Forelimb muscle (tissue), 1 donor: ENCODE measurements at places on chromosomes 11 and 22.

DNA sequence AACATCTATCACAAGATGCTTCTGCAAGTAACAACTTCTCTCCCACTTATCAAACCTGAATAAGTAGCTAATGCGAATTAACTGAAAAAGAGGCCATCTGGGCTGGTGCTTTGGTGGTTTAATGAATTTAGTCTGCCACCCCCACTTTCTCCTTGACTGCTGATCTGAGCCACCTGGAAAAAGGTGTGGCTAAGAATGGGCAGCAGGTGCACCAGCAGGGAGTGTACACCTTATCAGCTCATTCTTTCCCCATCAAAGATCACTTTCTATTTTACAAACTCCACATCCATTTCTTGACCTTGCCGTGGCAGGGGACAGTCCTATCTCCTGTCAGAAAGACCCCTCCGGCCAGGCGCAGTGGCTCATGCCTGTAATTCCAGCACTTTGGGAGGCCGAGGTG, 6.5 kb downstream of the RFPL3 start:
- no peak for DNase-seq

DNA sequence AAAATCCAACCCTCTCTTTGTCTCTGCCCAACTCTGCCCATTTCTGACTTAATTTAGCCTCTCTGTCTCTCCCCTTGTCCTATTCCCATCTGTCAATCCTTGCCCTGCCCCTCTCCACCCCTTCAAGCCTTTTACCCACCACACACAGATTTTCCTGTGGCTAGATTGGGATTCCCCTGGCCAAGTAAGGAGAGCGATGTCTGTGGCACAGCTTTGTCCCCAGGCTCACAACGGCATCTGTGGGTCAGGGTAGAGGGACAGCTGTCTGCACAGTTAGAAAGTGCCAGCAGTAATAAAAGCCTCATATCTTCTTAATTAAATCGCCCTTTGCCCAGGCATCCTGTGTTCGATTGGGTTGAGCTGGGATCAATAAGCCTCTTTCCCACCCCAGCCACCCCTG, 1.3 kb upstream of the KCNC1 start:
- no peak for DNase-seq

- no peak for DNase-seq
Measured at GRCh38 chr11:111360150-111361043, 18.7 kb downstream of the POU2AF1 start.

DNA sequence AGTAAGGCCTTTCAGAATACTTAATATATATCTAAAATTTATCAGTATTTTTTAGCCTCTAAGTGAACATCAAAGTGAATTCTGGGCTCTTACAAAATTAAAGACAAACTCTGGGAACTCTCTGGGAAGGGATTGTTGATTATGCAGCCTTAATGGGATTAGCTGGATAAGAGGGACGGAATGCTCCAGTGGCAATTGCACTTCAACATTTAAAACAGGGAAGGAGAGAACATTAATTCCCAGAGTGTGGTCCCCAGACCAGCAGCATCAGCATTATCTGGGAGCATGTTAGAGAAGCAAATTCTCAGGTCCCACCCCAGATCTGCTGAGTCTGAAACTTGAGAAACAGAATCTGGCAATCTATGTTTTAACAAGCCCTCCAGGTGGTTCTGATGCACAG, 46.5 kb downstream of the POLD3 start:
- no peak for DNase-seq

DNA sequence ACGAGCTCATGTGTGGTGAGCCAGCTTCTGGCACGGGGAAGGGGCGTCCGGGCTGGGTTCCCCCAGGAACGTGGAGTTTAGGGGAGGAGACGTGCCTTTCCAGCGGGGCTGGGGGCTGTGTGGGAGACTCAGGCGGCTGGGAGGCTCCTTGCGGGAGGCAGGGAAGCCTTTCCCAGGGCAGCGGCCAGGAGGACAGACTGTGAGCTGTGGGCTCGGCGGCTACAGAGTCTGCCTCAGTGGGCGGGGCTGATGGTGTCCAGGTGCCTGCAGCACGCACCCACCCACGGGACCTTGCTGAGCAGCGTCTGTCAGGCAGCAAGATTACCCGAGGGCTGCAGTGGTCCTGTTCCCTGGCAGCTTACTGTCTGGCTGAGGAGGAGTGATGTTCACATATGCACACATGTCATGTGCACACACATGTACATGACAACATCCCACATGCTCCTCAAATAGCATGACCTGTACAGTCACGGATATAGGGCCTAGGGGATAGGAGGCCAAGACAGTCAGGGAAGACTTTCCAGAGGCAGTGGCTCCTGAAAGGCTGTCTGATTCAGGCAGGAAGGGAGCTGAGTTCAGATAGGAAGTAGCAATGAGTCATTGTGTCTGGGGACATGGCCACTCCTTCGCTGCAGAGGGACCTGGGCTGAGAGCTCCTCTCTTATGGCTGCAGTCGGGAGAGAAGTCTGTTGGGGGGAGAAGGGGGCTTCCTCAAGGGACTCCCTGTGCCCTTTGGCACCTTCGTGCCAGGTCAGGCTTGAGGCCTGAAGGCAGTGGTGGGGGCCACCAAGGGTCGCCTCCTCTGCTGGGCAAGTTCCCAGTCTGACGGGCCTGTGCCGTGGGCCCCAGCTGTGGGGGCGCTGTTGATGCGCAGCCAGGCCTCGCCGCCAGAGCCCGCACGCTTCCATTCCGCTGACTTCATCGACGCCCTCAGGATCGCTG, 23.3 kb upstream of the PPP6R3 start:
- DNase-seq, result peak; percentile 47

DNA sequence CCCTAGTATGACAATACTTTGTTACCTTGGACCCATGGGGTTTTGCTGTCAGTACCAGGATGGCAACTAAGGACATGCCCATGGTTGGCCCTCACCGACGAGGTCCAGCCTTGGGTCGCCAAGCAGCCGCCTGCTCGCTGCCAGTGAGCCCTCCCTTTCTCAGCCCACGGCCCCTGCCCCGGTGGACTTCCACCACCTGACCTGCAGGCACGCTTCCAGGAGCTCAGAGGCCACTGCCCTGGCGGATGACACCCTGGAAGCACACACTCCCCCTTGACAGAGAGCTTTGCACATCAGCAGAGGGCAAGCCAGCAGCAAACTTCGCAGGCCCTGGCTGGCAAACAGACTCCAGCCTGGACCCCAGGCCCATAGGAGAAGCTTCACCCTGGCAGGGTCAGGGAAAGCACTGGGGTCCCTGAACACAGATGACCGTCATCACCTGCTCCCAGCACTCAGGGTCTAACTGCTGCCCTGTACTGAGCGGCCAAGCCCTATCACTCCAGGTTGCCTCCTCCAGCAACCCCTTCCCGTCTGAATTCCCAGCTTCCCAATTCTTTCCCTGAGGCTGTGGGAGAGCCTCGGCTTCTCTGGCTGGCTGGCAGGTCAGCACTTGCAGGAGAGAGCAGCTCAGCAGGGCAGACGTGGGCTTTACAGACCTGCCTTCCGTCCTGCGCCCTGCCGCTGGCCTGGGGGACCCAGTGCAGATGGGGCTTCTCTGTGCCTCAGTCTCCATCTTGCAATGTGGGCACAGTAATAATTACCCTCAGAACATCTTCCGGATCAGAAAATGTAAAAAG, 2.7 kb upstream of the PPARA start:
- no peak for DNase-seq

GRCh38 chr22:24514241-24515026, 19.3 kb downstream of the UPB1 start:
- no peak for DNase-seq

GRCh38 chr11:61855939-61856680, 28.0 kb downstream of the FADS2 start:
- DNase-seq, result no peak

- no peak for DNase-seq
Measured at GRCh38 chr22:46723882-46724281, 14.2 kb downstream of the CERK start.

GRCh38 chr11:65425105-65425970, 2.7 kb downstream of the NEAT1 start:
- no peak for DNase-seq

DNA sequence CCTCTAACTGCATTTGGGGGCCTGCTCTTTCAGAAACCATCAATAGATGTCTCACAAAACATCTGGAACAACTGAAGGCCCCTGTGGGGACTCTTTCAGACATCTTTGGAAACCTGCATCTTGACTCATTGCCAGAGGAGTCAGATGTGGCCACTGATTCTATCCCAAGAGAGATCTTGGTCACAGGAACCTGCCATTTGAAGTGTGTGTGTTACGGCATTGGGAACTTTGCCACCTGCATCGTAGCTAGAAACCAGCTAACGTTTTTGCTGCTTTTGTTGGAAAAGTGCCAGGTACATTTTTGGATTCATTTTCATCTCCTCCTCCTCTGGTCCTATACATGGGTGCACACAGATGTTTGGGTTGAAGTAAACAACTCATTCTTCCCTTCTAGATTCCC, 4.3 kb downstream of the SRRD start:
- DNase-seq, result no peak

GRCh38 chr22:46373921-46374662, 38.6 kb downstream of the TRMU start:
- no peak for DNase-seq

- no peak for DNase-seq
Measured at GRCh38 chr11:129992161-129992944, 10.3 kb downstream of the PRDM10 start.

GRCh38 chr22:37916311-37916710, 10.2 kb downstream of the MICALL1 start:
- DNase-seq, result no peak

- DNase-seq, result no peak
Measured at GRCh38 chr11:63845303-63845702, 6.4 kb downstream of the MARK2 start.

- DNase-seq, result no peak
Measured at GRCh38 chr22:39147335-39148025, 5.0 kb downstream of the CBX7 start.

DNA sequence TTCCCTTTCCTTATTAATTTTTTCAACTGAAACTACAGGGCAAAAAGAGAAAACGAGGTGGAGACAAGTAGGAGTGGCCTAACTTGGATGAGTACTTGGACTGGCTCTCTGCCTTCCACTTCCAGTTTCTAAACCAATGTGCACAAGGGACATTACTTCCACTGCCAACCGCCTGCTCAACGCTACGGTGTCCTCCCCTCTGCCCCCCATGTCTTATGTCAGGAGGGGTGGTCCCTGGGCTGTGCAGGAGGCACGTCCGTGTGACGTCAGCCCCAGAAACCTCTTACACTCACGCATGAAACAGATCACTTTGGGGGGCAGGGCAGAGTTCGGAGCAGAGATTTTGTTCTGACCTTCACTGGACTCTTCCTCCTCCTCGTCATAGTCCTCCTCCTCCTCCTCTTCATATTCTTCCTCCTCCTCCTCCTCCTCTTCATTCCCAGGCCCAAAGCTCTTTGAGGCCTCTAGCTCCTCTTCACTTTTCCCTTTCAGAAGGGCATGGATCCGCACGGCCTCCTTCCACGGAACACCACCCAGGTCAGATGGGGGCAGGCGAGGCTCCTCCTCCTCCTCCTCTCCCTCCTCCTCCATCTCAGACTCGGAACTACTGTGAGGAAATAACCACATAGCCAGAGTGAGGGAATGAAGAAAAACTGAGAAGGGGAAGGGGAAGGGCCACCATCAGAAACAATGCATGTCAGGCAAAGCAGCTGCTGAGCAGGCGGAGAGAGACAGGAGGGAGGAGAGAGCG, 57.4 kb upstream of the BID start:
- no peak for DNase-seq

DNA sequence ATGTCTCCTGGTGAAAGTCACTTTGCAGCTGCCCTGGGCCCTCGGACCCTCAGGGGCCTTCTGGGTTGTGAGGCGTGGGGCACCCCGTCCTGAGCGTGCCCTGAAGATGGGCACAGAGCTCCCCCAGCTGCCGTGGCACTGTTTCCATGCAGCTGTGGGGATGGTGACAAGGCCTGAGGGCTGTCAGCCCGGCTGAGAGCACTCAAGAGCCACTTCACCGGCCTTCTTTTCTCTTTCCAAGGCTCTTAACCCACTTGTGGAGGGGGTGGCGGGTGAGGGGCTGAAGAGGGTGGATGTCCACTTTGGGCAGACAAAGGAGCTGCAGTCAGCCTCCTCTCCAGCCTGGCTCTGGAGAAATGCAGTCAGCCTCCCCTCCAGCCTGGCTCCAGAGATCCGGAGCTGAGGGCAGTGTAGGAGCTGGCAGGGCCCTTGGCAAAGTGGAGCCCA, 239.5 kb downstream of the ST3GAL4 start:
- no peak for DNase-seq

DNA sequence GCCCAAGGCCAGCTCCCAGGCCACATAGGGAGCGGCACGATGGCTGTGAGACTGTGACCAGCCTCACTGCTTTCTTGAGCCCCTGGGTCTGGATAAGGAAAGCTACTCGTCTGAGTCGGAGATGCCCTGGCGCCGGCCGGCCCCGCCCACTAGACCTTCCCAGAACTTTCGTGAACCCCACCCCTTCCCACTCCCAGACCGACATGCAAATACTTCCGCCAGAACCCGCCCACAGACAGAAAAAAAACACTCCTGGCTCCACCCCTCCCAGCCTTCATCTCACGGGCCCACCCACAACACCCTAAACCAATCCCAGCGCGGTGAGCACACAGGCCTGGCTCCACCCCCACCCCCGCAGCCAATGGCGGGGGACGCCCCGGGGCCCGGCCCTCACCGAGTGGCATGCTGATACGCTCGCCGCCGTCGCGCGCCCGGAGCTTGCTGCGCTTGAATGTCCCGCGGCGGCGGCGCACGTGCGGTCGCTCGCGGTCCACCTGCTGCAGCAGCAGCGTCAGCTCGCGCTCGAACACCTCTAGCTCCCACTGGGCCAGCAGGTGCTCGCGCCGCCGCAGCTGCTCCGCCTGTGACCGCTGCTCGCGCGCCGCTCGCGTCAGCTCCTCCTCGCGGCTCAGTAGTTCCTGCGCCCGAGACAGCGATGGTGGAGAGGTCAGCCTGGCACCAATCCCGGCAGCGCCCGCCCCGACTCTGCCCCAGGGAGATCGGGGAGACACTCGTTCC, 7.0 kb downstream of the MAP3K11 start:
- DNase-seq, result peak; percentile 72

GRCh38 chr11:60905047-60905446, 1.3 kb downstream of the PRPF19 start:
- no peak for DNase-seq

DNA sequence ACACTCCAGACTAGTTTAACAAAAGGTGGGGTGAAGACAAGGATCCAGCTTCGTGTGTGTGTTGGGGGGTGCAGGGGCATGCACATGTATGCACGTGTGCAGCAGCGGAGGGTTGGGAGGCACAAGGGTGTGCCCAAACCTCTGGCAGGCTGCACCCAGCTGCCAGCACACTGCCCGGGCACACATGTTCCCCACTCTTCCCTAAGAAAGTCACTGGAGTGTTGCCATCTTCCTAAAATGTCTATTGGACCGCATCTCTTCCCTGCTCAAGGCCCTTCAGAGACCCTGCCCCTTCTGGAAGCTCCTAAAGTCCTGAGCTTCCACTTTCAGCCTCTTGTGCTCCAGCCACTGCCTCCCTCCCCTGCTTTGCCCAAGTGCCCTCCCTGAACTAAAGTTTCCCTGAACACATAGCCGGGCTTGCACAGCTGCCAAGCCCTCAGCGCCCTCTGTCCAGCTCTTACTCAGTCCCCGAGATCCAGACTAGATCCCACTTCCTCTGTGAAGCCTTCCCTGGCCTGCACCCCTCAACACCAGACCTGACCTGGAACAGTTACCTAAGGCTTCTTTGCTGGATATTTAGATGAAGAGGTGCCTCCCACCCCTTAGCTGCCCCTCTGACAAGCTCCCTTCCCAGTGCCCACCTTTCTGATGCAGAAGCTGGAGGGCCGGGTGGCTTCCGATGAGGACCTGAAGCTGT, 6.0 kb downstream of the CFL1 start:
- no peak for DNase-seq
